ENCODE measurements at places on chromosomes 4 and X.
A peak's percentile ranks its signal among the peaks of the same experiment; 100 is the strongest.

DNA sequence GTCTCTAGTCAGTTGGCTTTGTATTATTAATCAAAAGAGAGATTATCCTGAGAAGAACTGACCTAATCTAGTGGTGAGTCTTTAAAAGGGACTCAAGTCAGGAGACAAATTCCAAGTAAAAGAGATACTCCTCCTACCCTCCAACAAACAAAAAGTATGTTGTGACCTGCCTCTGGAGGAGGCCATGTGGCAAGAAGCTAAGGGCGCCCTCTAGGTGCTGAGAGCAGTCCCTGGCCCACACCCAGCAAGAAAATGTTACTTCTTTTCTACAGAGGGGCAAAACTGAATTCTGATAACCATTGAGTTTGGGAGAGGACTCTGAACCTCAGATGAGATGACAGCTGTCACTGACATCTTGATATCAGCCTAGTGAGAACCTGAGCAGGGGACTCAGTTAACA is 953.6 kb upstream of the AGA start:
- H3K4me1 ChIP-seq: no peaks in the 10 kb centered on the region
- H3K36me3 ChIP-seq: no peaks in the 10 kb centered on the region
- DNase-seq: no peak
- H3K4me3 ChIP-seq: no peak overlapping the region

GRCh38 chrX:103651151-103651773 is 22.5 kb downstream of the TCEAL1 start:
- peaks cover 5% of the 10 kb centered on the region for H3K4me1 ChIP-seq
- H3K27me3 ChIP-seq: no peaks in the 10 kb centered on the region
- DNase-seq: no peak

DNA sequence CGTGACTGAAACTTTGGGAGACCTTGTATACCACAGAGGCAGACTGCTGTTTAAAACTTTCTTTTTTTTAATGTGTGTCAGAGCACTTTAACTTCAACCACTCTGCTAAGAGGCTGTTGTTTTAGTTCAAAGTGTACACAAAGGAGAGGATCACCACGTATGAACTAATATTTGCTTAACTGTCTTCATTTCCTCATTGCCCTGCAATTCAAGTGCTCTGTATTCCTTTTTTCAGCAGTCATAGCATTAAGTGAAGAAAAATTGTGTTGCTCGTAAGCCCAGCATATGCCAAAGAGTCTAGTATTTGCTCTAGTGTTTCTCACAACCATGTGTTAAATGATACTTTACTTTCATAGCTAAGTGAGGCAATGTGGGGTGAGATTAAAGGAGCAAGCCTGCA is 63.0 kb upstream of the HHIP start:
- H3K36me3 ChIP-seq: no peaks in the 10 kb centered on the region
- H3K4me3 ChIP-seq: no peak overlapping the region
- peak overlapping the region; percentile 100 for H3K27ac ChIP-seq
- H3K27me3 ChIP-seq: no peaks in the 10 kb centered on the region

- H3K27me3 ChIP-seq: no peaks in the 10 kb centered on the region
- H3K36me3 ChIP-seq: peaks cover 26% of the 10 kb centered on the region
- DNase-seq: no peak
- H3K4me1 ChIP-seq: peaks cover 21% of the 10 kb centered on the region
- H3K4me3 ChIP-seq: no peak overlapping the region
Observed at GRCh38 chr4:89685277-89685676, 151.7 kb downstream of the SNCA start.

All from RWPE2 (cell line).